Stimulated activated CD8-positive, alpha-beta memory T cell treated with anti-CD3 and anti-CD28 coated beads, Interleukin-15, amount 100 ng/mL, for 1 hour (primary cell): ENCODE measurements at places on chromosomes 13 and 19.

- DNase-seq: no peak
These were observed 172.7 kb downstream of the KLF5 start for GRCh38 chr13:73231471-73231870.

GRCh38 chr19:31347354-31347753 lies 1.9 kb downstream of the TSHZ3 start:
- no peak for DNase-seq

GRCh38 chr13:113121928-113122471 lies 599 bp upstream of the F10 start:
- DNase-seq: no peak

- DNase-seq: no peak
These were observed 664 bp upstream of the HCN2 start for GRCh38 chr19:588741-589692.

DNA sequence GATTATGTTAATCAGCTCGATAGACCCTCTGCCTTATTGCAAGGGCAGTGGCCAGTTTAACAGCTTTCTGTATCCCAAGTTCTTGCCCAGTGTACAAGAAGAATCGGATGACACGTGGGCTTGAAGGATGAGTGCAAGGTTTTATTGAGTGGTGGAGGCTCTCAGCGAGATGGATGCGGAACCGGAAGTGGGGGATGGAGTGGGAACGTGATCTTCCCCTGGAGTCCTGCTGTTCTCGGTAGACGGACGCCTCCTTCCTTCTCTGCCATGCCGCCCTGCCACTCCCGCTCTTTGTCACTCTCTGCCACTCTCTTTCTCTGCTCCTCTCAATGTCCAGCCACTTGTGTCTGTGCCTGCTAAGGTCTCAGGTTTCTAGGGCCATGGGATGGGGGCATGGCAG lies 21.0 kb downstream of the RFXAP start:
- DNase-seq: no peak

DNA sequence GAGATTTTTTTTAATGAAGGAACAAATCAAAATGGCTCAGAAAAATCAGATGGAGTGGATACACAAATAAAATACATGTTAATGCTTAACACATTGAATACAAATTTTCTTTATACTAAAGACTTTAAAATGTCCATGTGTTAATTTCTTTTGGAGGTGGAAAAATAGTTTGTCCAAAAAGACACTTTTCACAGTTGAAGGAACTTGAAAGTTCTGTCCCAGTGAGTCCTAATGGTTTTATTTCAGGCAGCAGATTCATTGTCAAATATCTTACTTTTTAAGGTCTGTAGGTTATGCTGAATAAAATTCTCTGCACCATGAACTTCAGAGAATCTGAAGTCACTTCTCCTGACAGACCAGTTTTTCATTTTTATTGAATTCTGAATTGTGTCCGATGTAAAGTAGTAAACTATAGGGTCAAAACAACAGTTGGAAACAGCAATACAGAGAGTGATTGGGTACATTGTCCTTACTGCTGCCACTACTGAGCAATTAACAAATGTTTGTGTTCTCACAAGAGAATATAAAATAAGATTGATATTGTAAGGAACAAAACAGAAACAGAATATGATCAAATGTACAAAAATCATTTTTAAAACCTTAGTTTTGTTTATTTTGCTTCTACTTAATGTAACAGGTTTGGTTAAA lies 1.6 kb downstream of the LPAR6 start:
- no peak for DNase-seq

DNA sequence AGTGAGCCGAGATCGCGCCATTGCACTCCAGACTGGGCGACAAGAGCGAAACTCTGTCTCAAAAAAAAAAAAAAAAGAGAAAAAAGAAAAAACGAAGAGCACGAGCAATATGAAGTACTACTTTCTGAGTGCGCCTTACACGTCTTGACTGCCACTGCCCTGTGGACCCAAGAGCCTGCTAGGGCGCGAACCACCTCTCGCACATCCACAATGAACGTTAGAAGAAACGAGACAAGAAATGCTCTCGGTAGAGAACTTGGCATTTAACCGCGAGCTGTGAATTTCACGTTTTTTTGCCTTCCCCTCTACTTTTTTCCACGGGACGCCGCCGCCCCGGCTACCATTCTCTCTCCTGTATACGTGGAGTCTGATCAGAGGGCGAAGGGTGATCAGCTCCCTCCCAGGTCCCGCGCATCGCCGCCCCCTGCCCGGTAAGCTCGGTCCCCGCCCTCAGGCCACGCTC lies 454 bp downstream of the TIMM44 start:
- no peak for DNase-seq

GRCh38 chr19:50906217-50906616 lies 5.0 kb downstream of the KLK4 start:
- no peak for DNase-seq

DNA sequence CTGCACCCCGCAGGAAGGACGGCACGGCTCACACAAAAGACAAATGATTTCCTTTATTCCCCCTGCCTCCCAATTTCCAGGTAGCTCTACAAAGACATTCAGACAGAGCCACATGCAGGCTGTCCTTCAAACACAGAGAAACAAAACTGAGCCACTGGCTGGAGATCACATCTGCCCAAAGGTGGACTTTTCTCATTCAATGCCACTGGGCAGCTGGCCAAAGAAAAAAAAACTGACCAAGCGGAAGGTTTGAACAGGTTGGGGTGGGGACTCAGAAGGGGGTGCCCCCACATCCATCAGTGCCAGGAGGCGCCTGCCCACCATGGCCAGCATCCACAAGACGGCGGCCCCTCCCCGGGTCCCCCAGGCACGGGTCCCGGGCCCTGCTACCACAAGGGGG lies 17.8 kb upstream of the MATK start:
- DNase-seq: no peak

DNA sequence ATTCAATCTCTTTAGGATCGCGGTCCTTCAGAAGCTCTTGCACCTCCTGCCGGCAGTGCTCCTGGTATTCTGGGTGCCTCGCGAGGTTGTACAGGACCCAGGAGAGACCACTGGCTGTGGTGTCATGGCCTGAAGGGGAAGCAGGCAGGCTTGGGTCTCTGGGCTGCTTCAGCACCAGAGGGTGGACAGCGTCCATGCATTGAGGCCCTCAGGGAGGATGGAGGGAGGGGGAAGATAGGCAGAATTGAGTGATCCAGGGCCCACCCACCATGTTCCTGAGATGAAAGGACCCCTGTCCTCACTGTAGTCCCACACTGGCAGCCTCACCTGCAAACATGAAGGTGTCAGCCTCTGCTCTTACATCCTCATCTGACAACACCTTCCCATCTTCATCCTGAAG lies 17.9 kb upstream of the OR10H5 start:
- no peak for DNase-seq

DNA sequence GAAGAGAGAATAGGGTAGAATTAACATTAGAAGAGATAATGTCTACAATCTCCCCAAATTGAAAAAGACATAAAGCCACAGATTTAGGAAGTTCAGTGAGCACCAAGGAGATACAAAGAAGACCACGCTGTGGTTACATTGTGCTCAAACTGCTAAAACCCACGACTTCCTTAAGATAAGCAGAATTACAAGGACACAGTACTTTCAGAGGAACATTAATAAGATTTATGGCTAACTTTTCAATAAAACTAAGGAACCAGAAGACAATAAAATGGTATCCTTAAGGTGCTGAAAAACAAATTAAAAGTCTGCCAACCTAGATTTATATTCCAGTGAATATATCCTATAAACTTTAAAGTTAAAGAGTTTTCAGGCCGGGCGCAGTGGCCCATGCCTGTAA lies 7.4 kb upstream of the IL17D start:
- no peak for DNase-seq

DNA sequence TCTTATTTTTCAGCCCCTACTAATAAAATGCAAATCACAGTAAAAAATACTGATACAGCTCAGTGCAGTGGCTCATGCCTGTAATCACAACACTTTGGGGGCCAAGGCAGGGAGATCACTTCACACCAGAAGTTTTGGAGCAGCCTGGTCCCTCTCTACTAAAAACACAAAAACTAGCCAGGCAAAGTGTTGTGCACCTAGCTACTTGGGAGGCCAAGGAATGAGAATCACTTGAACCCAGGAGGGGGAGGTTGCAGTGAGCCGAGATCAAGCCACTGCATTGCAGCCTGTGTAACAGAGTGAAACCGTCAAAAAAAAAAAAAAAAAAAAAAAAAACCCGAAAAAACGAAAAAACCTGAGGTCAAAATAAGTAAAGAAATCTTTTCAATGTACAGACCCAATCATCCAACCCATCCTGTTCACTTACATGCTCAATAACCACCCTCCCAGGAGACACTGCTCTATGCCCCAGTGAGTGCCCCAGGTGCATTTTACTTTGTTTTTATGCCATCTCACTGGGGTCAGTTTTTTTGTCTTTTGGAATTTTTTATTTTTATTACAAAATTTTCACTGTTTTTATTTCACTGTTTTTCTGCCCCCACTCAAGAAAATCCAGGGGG lies 107.0 kb downstream of the ZNF486 start:
- DNase-seq: no peak

GRCh38 chr19:16773259-16773658 lies 53.6 kb downstream of the NWD1 start:
- DNase-seq: no peak
